ENCODE measurements at places on chromosomes 11 and 22.
A peak's percentile ranks its signal among the peaks of the same experiment; 100 is the strongest.

- no peak for DNase-seq
These were observed 119.5 kb upstream of the GRIA4 start for GRCh38 chr11:105490333-105490732.

DNA sequence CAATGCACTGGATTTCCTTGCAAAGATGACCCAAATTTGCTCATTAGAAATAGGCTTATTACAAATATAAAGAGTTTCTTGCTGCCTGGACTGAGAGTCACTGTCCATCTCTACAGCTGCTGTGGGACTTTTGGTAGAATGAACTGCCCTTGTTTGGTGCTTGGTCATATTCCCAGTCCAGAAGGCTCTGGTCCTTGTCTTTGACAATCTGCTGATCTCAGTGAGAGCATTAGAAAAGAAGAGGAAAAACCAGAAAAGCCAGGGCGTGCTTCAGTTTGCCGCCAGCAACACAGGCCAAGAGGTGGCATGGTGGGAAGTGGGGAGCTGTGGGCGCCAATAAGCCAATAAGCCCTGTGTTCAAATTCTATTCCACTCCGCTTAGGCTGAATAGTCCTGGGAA lies 48.2 kb upstream of the PARVA start:
- no peak for DNase-seq

DNA sequence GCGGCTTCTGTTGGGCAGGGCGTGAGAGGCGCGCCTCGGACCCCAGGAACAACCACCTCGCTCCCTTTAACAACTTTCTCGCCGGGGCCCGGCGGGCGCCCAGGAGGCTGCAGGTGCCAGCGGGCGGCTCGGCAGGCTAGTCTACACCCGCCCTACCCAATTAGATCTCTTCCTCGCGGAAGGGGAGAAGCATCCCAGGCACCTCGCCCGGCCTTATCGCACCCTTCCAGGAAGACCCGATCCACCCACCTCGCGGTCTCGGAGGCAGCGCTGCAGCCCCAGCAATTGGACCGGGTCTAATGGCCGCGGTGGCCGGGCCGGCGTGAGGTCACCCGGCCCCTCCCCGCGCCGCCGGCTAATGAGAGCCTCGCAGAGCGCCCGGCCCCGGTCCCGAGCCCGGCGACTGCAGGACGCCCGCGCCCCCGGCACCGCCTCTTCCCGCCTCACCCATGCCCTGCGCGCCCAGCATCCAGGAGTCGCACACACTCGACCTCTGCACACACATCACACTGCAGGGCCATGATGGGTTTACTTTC lies at the start of gene PLAAT3:
Gene PLAAT3, minus strand, starts transcription at position 298 of the 536 bp plus-strand sequence. CDS start 419 bp downstream, outside the sequence.
- peak; percentile 39 for DNase-seq

- DNase-seq: no peak
These were observed 2.8 kb upstream of the ACR start for GRCh38 chr22:50734986-50735738.

GRCh38 chr11:69486773-69487291 lies 5.4 kb downstream of the LINC01488 start:
- no peak for DNase-seq

DNA sequence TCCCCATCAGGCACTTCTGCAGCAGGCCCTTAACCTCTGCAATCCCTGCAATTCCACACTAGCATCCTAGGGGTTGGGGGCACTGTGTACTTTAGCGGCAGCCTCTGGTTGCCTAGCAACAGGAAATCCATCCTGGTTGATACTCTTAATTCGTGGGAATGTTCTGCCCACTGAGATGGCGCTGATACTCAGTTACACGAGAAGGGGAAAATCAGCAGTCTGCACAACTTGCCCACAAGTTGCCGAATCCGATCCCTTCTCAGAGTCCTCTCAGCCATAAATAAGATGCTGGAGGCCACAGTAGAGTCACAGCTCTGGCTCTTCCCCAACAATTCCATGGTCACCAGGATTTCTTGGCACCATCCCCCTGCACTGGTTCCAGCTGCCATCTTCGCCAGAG lies 57.6 kb upstream of the CRYBB3 start:
- DNase-seq: no peak

GRCh38 chr11:8624698-8625097 lies 30.7 kb upstream of the STK33 start:
- no peak for DNase-seq

GRCh38 chr22:40764763-40765441 lies 54.2 kb downstream of the SLC25A17 start:
- DNase-seq: no peak

- DNase-seq: no peak
These were observed 108.6 kb downstream of the SYN3 start for GRCh38 chr22:32949391-32950173.

- DNase-seq: no peak
These were observed 121.6 kb downstream of the DDX10 start for GRCh38 chr11:108786281-108786990.

- no peak for DNase-seq
These were observed 1.9 kb downstream of the RBFOX2 start for GRCh38 chr22:36026741-36027140.

- DNase-seq: no peak
These were observed 9.0 kb downstream of the FAM118A start for GRCh38 chr22:45318558-45319323.

- no peak for DNase-seq
These were observed 1.7 kb upstream of the TSSC4 start for GRCh38 chr11:2398664-2399355.

- no peak for DNase-seq
These were observed 327.4 kb downstream of the MN1 start for GRCh38 chr22:27474112-27474571.

GRCh38 chr11:65780770-65781151 lies at the start of gene AP5B1:
AP5B1 (minus strand) TSS chr11:65780976; CDS start chr11:65780591, 385 bp downstream.
- DNase-seq: peak; percentile 49

DNA sequence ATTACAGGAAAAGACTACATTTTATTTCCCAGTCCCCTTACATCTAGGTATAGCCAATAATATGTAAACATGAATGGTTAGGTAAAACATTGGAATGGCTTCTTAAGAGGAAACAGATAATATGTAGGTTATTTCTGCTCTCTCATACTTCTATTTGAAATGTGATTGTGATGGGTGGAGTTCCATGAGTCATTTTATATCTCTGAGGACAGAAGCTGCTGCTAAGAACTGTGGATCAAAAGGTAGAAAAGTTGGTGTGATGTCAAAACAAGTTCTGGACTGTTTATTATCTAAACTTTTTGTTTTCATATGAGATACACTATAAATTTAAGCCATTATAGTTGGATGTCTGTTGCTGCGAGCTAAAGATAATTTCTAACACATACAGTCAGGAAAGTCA lies 799.4 kb upstream of the TENM4 start:
- no peak for DNase-seq

GRCh38 chr11:76806131-76806530 lies 23.0 kb downstream of the TSKU start:
- no peak for DNase-seq

- DNase-seq: no peak
These were observed 4.5 kb downstream of the CNTF start for GRCh38 chr11:58626934-58627483.

- no peak for DNase-seq
These were observed 37.0 kb downstream of the PRCP start for GRCh38 chr11:82863209-82863608.

DNA sequence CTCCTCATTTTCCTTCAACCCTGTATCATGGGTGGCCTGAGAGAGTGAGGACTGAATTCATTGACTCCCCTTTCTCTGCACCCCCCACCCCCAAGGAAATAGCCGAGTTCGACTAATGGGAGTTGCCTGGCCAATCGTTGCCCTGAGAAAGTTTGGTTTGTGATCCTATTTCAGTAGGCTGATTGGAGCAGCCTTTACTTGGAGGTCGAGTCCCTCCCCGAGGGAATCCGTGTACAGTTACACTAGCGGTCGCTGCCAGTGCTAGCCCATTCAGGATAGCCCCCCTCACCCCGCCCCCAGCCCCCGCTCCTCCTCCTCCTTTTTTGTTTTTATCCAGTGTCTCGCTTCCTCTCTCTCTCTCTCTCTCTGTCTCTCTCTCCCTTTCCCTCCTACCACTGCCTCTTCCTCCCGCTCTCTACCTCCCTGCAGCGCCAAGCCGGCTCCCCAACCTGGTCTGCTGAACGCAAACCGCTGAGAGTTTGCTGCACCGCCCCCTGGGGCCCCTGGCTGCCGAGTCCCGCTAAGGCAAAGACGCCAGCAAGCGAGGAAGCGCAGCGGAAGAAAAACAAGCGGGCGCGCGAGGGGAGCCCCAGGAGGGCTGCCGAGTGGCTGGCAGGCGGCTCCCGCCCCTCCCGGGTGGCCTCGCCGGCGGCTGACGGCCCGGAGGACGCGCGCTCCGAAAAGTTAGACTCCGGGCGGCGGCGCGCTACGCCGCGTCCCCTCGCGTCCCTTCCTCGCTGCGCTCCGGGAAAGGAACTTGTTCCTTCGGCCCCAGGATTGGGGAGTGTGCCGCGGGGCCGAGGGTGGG lies at the start of gene GRAMD1B:
Gene GRAMD1B, plus strand, starts transcription at position 357 of the 808 bp plus-strand sequence. CDS start 524 bp downstream, outside the sequence.
- DNase-seq: peak; percentile 48

GRCh38 chr11:115377882-115378296 lies 126.3 kb downstream of the CADM1 start:
- DNase-seq: no peak

- DNase-seq: no peak
These were observed 5.3 kb downstream of the PICALM start for GRCh38 chr11:86063536-86063935.

- no peak for DNase-seq
These were observed 86.6 kb upstream of the LINC01488 start for GRCh38 chr11:69394869-69395246.

DNA sequence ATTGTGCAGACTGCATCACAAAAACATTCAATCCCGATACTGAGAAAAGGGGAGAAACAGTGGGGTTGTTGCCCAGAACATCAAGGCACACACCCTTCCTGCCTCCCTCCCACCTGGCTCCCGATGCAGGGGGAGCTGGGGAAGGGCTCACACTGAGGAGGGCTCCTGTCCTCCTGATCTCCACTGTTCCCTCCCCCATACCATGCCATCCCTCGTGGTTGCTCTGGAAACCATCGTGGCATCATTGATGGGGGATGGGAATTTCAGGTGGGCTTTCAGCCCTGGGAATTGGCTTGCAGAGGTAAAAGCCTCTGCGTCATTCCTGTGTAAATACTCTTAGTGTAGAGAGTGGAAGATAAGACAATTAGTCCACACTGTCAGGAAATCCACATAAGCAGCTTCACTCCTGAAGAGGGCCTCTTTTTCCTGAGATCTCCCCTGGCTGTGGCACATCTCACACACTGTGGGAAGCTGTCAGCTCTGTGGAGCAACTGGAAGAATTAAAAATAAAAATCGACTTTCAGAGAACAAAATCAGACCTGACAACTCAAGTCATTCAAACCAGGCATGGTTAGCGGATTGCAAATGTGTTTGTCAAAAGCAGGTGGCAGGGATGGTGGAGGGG lies 176.0 kb downstream of the CHST1 start:
- no peak for DNase-seq

- DNase-seq: no peak
These were observed 1.6 kb upstream of the IZUMO1R start for GRCh38 chr11:94302776-94303175.

DNA sequence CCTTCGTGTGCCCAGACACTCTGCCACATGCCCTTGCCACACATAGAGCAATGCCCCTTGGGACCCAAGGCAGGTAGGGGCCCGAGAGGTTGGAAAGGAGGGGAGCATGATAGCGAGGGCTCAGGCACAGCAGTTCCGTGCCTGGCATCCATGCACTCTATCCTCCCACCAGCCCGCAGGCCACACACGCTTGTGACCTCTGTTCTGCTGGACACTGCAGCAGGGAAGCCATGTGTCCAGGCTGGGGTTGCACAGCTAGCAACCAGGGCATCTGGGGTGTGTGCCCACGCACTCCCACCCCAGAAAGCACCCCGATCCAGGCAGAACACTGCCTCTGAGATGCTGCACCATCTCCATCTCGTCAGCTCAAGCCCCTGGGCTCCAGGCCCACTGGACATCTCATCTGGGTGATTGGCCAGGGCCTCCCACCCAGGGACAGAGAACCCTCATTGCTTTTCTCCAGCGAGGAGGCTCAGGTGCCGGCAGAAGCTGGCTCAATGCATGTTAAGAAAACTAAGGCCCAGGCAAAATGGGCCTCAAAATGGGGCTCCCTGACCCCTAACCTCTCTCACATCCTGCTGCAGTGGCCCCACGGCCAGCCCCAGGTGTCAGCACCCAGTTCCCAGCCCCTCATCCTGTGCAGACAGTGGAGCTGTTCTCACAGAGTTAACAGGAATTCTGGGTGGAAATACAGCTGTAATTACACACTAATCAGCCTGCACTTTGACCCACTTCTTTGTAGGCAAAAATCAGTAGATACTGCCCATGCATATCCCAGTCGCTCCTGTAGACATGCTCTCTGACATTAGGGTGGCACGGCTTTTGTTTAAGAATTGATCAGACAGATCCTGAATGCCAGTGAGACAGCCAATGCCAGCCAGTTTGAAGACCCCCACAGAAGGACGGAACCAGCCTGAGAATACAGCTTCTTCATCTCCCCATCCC lies 173.9 kb upstream of the B3GAT1 start:
- no peak for DNase-seq

DNA sequence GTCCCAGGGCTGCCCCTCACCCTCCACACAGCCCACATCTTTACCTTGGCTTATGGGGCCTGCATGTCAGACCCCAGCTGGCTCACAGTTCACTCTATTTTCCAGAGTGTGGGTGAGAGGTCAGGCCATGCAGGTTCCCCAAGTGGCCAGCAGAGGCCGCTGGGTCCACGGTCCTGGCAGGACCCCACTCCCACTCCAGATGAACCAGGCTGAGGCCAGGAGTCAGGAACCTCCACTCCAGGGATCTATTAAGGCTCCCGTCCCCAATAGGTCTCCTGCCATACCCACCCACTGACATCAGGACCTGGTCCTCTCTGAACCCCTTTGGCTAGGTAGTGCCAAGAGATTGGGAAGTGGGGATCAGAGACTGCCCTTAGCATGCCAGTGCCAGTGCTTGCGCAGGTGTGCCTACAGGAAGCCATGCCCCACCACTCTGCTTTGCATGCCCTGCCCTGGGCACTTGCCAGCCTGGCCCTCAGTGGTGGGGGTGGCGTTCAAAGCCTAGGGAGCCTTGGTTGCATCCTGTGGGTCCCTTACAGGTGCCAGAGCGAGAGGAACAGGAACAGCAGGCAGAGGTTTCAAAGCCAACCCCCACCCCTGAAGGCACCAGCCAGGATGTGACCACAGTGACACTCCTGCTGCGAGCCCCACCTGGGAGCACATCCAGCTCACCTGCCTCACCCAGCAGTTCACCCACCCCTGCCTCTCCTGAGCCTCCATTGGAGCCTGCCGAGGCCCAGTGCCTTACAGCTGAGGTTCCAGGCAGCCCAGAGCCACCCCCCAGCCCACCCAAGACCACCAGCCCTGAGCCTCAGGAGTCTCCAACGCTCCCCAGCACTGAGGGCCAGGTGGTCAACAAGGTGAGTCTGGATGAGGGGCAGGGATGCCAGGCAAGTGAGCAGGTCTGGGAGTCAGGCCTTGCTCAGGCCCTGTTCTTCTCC lies 8.3 kb downstream of the SMTN start:
- no peak for DNase-seq

- no peak for DNase-seq
These were observed 28.0 kb downstream of the CHID1 start for GRCh38 chr11:882596-882995.

- DNase-seq: no peak
These were observed 1.2 kb downstream of the KLHL35 start for GRCh38 chr11:75431533-75432525.

DNA sequence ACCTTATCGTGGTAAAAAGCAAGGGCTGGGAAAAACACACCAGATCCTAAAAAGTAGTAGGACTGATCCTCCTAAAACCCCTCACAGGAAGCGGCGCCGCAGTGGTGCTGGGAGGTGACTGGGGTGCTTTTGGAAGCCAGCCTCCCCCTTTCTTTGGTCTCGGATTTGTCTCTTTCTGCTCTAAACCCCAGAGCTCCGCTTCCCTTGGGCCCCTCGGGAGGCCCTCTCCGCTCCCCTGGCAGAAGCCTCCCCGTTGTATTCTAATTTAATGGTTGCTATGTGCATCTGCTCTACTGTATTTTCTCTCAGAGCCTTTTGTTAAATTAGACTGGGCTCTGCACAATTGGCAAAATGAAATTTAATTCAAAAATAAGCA lies 587.7 kb downstream of the OPCML start:
- DNase-seq: no peak
